ENCODE measurements at places on chromosomes 12 and 14.

DNA sequence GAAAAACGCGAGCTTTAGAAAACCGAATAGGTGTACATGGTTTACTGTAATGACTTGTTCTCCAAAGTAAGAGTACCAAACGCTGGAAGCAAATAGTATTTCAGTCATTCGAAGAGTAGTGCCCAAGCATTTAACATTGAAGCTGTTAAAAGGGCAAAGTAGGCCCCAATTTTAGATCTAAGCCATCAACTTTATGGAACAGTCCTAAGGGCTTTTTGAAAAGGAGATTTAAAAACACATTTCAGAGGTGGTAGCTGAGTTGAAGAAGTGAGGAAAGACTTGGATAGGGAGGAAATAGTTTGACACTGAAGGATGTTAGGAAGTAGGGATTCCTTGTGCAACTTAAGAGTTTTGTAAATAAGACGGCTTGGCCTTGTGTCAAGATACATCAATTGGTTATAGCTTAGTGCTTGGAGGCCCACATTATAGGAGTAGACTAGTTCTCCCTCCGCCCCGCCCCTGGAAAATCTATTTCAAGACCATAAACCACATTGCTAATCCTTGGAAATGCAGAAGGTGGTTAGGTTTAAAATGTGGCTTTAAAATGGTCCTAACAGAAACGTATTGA is 783 bp upstream of the TUBA1B start:
- no peak for DNase-seq

- DNase-seq: no peak
Observed at GRCh38 chr12:47799357-47799955, 20.2 kb downstream of the HDAC7 start.

DNA sequence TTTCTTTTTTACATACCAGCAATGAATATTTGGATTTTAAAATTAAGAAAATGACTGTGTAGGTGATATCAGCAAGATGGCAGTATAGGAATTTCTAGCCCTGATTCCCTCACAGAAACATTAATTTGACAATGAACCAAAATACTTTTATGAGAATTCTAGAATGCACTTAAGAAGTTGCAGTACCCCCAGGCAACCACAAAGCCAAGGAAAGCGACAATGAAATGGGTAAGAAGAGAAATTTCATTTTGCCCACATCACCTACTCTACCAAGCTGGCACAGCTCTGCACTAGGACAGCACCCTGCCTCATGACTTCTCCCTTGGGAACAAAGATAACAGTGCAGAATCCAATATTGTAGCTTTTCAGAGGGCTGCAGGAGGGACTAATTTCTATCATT is 6.6 kb downstream of the OR9K2 start:
- DNase-seq: no peak

DNA sequence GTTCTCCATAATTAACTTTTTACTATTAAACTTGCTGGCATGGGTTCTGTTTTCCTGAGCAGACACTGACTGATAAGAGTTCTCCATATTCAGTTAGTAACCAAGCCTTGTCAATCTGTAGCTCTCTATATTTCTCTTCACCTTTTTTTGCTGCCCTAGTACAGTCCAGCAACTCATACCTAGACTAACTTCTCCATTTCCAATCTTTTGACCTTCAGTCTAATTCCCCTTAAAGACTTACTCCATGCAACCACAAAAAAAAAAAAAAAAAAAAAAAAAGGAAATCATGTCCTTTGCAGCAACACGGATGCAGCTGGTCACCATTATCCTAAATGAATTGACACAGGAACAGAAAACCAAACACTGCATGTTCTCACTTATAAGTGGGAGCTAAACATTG is 125.7 kb upstream of the KRAS start:
- DNase-seq: no peak

DNA sequence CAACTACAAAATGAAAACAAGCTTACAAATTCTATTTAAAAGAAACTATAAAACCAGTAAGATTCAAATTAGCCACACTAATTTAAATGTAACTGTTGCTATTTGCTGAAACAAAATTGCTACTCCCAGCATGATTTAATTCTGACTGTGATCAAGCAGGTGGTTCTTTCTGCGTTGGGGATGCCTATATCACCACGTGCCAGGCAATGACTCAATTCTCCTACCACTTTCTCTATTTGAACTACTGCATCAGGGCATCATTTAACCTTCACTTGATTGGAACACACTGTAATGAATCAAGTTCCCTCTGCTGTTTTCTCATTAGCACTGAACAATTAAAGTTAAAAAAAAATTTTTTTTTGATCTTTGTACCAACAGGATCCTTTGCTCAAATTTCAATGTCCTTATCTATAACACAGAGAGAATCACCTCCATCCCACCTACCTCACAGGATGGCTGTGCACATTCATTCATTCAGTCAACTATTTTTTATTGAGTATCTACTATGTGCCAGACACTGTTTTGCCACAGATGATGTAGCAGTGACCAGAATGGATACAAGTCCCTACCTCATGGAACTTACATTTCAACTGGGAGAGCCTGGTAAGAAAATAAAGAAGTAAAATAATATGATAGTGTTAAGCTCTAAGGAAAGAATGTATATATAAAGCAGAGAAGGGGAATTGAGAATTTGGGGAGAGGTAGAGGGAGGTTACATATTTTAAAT is 8.0 kb upstream of the ACTN1 start:
- no peak for DNase-seq

DNA sequence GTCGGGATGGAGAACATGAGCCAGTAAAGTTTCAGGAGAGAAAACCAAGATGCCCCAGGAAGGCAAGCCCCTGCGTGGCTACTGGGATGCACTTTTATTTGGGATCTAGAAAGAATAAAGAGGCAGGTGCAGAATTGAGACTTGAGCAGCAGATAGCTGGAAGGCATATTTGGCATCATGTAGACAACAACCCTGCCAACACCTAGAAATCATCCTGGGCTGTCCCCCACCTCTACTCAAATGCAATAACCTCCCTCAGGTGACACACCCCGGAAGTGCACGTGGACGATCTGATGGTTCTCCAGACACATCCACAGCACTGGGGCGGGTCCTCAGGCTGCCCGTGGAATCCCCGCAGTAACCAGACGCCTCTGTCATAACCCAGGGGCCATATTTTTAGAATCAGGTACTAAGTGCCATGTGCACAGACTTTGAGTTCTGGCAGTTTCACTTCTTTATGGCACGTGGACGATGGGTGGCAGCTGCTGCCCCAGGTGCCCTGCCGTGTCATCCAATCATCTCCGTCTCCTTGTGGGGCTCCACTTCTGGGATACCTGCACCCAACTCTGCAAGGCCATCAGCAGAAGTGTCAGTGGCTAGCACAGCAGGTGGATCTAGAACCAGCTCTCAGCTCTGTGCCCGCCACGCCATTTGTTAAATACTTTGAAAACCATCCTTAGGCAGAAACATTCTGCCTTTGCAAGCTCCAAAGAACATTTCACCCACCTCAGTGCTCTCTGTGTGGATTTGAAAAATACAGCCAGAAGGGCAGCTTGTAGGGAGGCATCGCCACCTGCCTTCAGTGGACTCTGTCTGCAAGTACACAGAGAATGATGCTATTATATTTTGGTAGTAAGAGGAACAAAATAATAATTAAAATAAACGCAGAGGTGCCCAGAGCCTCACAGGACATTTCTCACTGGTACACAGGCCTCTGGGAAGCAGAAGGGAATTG is 771.7 kb upstream of the TMEM132C start:
- DNase-seq: no peak

All from CD4-positive, alpha-beta T cell (primary cell).